ENCODE measurements at places on chromosomes 2 and 18.

- no peak for DNase-seq
These were observed 954 bp upstream of the CTDSP1 start for GRCh38 chr2:218398437-218399390.

DNA sequence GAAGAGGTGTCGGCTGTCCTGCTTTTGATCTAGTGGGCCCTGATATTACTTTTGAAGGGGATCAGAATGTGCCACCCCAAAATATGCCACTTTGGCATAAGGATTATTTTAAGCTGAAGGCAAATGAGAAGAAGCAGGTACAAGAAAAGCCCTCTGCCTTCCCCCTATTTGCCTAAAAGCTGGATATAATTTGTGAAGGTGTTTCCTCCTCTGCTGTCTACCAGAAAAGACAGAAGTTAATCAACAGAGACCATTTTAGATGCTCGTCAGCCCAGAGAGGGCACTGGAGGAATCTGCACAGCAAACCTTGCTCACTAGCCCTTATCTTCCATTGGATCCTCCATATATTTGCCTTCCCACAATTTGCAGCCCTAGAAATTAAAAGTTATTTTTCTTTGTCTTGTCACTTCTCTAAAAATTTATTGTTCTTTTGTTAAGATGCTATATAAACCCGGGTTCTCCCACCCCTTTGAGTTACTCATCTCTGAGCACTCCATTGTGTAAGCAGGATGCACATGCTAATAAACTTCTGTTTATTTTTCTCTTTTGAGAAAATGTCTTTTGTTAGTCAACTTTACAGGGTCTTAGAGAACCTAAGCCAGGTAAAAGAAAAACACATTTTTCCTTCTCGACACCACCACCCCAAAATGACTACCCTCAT lies 163.2 kb upstream of the SLC1A4 start:
- no peak for DNase-seq

DNA sequence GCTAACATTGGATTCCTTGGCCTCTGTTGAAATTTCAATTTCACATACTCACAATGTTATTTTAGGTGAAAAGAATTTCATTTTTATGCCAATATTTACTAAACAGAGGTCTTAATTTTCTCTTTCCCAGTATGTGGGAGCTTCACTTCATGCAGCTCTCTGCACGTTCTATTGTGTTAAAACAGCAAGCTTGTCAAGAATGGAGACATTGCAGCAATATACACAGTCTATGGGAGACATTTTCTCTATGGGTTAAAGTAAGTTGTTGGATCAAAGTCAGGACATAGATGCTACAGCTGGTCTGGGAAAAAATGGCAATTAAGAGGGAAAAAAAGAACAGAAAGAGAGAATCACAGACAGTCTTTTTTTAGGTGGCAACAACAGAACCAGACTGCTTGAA lies 70.4 kb upstream of the ARHGAP15 start:
- no peak for DNase-seq

DNA sequence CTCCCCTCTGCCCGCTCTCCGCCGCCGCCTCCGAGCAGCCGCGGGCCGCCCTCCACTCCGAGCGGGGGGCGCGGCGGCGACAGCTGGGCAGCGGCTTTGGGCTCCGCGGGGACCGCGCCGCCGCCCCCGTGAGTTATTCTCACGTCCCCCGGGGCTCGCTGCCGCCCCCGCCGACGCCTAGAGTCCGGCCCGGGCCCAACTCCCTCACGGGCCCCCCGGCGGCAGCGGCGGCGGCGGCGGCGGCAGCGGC lies 645 bp downstream of the MIB1 start:
- no peak for DNase-seq

- DNase-seq = no peak
These were observed 191.2 kb downstream of the SPAG16 start for GRCh38 chr2:213475433-213475832.

DNA sequence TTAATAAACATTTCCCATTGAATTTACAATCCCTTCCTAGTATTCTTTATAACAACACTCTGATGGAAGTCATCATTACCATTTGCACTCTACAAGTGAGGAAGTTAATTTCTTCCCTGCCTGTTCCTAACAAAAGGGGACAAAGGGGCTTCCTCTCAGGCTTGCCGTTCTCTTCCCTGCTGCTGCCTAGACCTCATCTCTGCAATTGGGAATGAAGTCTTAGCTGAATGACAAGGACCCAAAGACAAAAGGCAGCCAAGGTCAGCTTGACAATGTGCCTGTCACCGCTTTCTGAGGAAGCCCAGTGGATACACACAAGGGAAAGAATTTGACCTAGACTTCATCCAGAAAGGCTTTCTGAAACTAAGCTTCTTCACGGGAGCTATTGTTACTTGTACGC lies 416.4 kb downstream of the CMPK2 start:
- no peak for DNase-seq

GRCh38 chr2:5734859-5735520 lies 42.8 kb downstream of the SOX11 start:
- no peak for DNase-seq

- no peak for DNase-seq
These were observed 49.2 kb downstream of the FBXO48 start for GRCh38 chr2:68417926-68418325.

DNA sequence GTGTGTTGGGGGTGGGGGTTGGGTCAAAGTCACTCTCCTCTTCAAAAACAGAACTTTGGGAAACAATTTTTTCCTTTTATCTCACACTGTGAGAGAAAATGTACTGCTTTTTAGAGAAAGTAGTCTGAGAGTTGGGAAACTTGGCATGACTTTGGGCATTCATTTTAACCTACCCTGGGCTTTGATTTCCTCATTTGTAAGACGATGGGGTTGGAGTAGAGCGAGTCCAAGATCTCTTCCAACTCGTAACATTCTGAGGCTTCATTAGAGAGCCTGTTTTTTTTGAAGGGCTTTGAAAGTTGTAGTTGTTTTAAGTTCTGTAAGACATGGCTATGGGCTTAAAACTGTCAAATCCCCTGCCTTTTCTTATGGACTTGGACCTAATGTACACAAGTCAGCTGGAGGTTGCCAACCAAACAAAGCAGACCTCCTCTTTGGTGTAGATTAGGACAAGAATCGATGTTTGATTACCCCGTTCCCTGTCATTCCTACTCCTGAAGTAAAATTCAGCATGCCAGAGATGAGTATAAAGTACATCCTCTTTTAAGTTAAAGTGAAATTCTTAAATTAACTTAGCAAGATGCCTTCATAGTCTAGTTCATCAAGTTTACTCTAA lies 8.4 kb downstream of the PHLPP1 start:
- DNase-seq = no peak

DNA sequence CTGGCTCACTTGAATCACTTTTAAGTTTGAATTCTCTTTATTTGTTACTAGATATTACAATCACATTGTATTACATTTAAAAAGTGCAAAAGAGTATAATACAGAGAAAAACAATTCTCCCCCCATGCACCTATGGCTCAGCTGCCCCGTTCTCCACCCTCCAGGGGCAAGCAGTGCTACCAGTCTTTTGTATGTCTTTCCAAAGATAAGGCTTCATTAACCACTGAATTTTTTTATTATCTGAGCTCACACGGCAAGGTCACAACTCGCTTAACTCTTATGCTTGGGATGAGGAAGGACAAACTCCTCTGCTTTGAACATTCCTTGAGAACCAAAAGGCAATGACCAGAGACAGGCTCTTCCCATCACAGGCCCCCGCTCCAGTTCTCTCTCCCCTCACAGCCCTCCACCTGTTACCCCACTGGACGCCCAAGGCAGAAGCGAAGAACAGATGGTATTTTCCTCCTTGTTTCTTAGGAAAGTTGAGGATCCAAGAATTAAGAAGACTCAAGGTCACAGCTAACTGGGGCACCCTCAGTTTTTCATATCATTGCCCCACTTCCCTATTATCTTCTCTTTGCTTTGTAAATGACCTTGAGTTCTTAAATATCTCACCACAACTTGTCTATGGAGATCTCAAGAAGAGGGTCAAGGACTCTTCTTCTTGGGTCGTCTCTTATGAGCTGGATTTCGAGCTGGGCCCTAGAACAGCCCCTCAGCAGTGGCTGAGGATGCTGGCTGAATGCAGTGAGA lies 30.1 kb downstream of the SH2D6 start:
- no peak for DNase-seq

GRCh38 chr2:240024766-240025165 lies 376 bp downstream of the NDUFA10 start:
- no peak for DNase-seq

DNA sequence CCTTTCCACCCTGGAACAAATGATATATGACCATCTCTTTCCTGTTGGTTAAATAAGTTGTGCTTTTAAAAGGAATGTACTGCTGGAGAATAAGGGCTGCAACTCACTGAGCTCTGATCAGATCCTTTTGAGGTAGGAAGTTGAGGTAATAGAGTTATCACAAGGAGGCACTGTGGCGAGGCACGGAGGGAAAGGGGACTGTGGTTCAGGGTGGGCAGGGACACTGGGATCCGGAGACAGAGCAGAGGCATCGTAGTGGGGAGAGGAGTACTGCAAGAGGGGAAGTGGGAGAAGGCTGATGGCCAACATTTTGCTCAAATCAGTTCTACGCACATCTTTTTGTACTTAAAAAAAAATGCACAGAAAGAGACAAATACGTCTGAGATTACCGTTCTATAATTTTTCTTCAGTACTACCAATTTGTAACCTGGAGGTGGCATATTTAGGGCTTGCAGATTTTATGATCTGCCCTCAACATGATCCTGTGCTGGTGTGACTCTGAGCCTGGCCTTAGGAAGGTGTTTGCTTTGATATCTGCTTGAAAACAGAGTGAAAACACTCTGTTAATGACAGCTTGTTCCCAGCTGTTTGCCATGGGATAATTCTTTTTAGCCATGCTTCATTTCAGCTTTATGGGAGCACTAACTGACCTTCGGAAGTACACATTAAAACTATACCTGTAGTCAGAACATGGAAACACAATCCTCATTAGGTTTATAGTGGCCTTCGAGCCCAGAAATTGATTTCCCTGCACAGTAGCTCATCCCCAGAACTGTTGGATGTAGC lies 168.1 kb downstream of the KCNE4 start:
- no peak for DNase-seq

GRCh38 chr18:37729716-37730115 lies 164.1 kb upstream of the CELF4 start:
- DNase-seq = no peak

DNA sequence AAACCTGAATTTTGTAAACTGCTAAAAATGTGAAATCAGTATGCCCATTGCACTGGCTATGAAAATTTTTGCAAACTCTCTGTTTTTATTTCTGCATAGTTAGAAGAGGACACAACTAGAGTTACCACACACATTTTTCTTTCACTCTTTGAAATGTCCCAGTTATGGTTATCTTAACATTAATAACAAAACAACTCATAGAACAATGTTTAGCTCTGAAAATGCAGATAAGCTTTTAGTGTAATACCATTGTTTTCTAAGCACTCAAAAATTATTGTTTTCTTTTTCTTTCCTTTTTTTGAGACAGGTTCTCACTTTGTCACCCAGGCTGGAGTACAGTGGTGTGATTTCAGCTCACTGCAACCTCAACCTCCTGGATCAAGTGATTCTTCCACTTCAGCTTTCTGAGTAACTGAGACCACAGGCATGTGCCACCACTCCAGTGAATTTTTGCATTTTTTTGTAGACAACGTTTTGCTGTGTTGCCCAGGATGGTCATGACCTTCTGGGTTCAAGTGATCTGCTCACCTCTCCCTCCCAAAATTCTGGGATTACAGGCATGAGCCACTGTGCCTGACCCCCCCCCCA lies 1204.5 kb upstream of the ZEB2 start:
- no peak for DNase-seq

- no peak for DNase-seq
These were observed 486.3 kb downstream of the NR4A2 start for GRCh38 chr2:155846259-155846658.

- DNase-seq = no peak
These were observed 139.4 kb downstream of the WDSUB1 start for GRCh38 chr2:159146996-159147666.

- DNase-seq = peak; percentile 78
These were observed 22.0 kb downstream of the SMAD7 start for GRCh38 chr18:48928787-48929186.

DNA sequence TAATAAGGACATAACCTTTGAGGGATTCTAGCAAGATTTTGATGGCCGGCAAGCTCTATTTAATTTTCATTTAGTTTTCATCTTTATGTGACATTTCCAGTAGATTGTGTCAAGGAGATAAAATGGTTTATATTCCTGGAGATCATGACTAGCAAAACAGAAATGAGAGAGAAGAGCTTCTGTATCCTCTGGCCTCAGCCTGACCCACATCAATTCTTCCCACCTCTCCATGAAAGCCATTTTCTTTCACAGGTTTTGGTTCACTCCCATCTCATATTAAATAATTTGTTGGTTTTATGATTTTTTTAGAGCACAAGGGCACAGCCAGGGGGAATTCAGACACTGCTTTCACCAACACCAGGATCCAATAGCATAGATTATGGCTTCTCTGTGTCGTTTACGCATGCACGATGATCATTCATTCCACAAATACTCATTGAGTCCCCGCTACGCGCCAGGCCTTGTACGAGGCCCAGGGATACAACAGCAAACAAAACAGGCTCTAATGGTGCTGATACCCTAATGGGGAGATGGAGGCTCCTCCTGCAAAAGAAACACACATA lies 85.9 kb downstream of the SH3BP4 start:
- no peak for DNase-seq

DNA sequence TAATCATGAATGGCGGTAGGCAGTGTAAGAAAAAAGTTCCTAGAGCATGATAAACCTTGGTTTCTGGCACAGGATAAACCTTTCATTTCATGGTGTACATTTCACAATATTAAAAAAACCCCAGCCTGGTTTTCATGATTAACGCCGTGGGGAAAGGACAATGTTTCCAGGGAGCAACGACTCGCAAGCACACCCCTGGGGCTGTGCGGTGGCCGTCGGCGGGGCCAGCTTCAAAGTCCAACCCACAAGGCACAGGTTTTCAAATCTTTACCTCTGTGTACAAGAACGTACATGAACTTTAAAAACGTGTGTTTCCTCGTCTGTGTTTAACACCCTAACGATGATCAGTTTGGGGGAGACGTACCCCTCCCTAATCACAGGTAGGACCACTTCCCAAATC lies 118.1 kb downstream of the NOL10 start:
- no peak for DNase-seq

DNA sequence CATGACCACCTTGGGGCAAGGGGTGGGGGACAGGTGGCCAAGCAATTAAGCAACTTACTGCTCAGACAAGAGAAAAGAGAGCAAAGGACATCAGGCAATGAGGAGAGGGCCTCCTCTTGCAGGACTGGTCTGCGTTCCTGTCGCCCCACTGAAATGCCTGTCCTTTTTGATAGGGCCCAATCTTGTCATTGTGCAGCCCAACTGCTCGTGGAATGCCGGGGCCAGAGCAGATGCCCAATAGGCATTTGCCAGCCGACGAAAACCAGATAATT lies 104.5 kb upstream of the SH3BP4 start:
- DNase-seq = no peak
